Panc1 (cell line): ENCODE measurements at places on chromosomes 3 and 15. TPM values are rescaled to one million over a fixed set of nuclear protein-coding genes. Genes with fewer than 3 reads are reported as not detected.

CLDN11 gene
- total RNA-seq = 1.9 TPM

ESYT3 gene
- total RNA-seq = 2.6 TPM

MST1R gene
- total RNA-seq = 27.5 TPM

IL5RA gene
- total RNA-seq = not detected

SPATA12 gene
- total RNA-seq = 0.10 TPM

COL6A5 gene
- total RNA-seq = not detected

ALS2CL gene
- 2.7 TPM for total RNA-seq

BMF gene
- total RNA-seq = 7.8 TPM

GOLGA6L7 gene
- total RNA-seq = not detected

CCNDBP1 gene
- 62.5 TPM for total RNA-seq

ILDR1 gene
- total RNA-seq = not detected

SLC9C1 gene
- not detected for total RNA-seq

SENP8 gene
- 2.9 TPM for total RNA-seq

CIDEC gene
- not detected for total RNA-seq

GOLGA8O gene
- 0.69 TPM for total RNA-seq

ANKUB1 gene
- total RNA-seq = not detected

SNRPA1 gene
- total RNA-seq = 98.0 TPM

GOLGA6L4 gene
- 2.7 TPM for total RNA-seq

LRRC3B gene
- not detected for total RNA-seq

ROBO1 gene
- total RNA-seq = 61.6 TPM

SLC28A2 gene
- 0.23 TPM for total RNA-seq

ZNF197 gene
- total RNA-seq = 7.0 TPM

SAMD7 gene
- total RNA-seq = not detected

CDHR4 gene
- not detected for total RNA-seq

RTP4 gene
- 2.5 TPM for total RNA-seq

SLC6A20 gene
- 0.28 TPM for total RNA-seq

AZI2 gene
- total RNA-seq = 42.4 TPM

CEMIP gene
- total RNA-seq = 0.46 TPM

CAPN3 gene
- total RNA-seq = 0.31 TPM

PRSS50 gene
- 0.13 TPM for total RNA-seq

CLDN18 gene
- total RNA-seq = 0.08 TPM

SLC24A5 gene
- total RNA-seq = not detected

ALDH1A2 gene
- 0.98 TPM for total RNA-seq

TMEM40 gene
- total RNA-seq = 1.3 TPM

PCOLCE2 gene
- 14.6 TPM for total RNA-seq

CD47 gene
- 89.7 TPM for total RNA-seq

GTF2A2 gene
- 234 TPM for total RNA-seq
